Posterior cingulate gyrus (tissue), 11 donors: ENCODE measurements at places on chromosomes 16 and 17.

- DNase-seq, result no peak
Measured at GRCh38 chr17:978103-979093, 1.2 kb downstream of the NXN start.

- no peak for DNase-seq
Measured at GRCh38 chr17:17507465-17508011, 11.3 kb upstream of the RASD1 start.

DNA sequence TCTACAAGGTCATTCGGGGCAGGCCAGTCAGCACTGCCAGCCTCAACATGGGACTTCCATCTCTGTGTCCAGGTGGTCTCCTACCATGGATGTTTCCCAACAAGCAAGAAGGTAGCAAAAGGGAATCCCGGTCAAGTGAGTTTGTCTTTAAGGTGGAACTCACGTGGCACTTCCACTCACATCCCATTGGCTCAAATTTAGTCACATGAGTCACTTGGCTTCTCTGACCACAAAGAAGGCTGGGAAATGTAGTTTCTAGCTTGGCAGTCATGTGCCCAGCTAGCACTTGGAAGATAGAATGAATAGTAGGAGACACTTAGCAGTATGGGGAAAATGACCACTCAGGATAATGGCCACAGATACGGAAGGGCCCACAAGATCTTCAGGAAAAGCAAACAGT is 106.6 kb downstream of the AIPL1 start:
- no peak for DNase-seq

- DNase-seq, result no peak
Measured at GRCh38 chr16:87348616-87349157, 31.5 kb upstream of the C16orf95 start.

DNA sequence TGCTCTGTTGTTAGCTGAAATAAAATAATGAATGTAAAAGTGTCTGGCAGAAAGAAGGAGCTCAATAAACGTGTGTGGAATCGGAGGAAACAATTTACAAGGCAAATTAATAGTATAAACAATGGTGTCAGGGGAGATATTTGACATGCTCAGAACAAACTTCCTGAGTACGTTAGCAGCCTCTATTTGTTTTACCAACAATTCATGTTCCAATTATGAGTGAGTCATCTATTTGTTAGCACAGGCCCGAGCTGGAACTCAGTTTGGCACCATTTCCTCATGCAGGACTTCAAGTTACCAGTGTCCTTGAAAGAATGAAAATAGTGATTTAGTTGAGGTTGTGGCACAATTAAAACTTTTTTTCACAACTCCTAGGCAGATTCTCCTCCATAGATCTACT is 9.1 kb downstream of the ASIC2 start:
- DNase-seq, result no peak

DNA sequence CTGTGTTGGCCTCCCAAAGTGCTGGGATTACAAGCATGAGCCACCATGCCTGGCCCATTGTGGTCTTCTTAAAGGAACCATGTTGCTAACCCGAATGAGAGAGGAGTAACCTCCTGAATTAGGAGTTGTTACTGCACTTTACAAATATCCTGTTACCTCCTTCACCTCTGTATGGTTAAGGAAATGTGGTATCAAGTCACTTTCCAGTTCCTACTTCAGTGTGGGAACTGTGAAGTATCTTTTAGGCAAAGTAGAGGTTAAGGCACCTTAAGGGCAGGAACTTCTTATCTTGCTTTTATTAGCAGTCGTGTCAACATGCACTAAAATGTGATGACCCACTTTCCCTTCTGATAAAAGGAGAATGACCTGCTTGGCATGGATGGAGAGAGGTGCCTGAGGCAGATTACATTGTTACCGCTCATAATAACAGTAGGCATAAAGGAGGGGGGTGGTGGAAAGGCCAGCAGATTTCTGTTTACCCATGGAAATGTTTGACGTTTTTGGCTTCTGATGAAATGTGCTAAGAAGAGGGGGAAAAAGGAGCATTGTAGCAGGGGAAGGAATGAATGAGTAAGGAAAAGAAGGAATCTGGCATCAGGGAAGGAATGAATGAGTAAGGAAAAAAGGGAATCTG is 28.5 kb downstream of the FTO start:
- no peak for DNase-seq

DNA sequence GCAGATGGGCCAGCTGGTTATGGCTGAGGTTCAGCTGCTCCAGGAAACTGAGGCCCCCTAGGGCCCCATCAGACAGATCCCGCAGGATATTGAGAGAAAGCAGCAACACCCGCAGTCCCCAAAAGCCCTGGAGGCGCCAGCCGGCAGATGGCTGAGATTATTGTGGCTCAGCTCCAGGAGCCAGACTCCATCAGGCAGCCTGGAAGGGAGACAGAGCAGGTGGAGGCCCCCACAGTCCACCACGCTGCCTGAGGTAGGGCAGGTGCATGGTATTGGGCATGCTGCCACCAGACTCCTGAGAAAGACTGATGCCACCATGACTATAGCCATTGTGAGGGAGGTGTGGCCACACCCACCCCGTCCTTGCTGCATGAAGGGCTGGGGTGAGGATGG is 9.5 kb upstream of the TMEM101 start:
- DNase-seq, result no peak

DNA sequence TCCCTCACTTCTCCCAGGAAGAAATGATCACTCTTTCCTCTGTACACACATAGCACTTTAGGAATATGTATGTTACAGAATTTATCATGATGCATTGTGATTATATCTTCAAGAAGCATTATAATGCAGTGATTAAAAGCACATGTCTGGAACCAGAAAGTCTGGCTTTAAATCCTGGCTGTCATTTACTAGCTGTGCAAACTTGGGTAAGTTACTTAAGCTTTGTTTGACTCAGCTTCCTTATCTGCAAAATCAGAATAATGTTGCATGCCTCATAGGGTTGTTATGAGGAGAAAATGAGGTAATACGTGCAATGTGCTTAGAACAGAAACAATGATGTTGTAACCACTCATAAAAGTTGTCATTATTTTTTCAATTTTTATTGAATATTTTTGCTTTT is 156.3 kb upstream of the ZKSCAN2 start:
- no peak for DNase-seq

DNA sequence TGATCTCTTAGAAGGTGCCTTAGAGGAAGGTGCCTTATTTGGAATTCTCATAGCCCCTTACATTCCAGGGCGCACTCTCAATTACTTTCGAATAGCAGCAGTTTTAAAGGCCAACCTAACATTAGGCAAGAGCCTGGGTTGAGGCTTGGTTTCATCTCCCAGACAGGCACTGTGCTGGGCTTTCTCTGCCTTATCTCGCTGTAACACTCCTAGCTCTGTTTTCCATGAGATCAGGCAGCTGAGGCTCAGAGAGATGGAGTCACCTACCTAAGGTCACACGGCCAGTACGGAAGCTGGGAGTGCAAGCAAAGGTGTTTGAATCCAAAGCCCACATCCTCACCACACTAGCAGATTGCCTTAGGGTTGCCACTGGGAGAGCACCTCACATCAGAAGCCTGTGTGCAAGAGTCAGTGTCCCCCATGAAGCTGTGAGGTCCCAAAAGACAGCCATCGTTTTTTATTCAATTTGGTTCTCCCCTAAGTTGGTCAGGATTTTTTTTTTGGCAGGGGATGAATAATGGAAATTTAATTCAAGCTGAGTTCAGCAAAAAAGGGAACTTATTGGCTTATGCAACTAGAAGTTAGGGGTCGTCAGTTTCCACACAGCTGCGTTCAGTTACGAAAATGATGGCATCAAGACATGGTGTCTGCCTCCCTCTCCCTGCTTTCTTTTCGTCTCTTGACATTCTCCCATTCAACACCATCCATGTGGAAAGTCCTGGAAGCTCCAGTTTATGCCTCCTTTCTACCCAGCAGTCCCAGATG is 206.4 kb downstream of the KATNIP start:
- no peak for DNase-seq

- DNase-seq, result no peak
Measured at GRCh38 chr17:27567563-27567859, 63.5 kb upstream of the LGALS9 start.

DNA sequence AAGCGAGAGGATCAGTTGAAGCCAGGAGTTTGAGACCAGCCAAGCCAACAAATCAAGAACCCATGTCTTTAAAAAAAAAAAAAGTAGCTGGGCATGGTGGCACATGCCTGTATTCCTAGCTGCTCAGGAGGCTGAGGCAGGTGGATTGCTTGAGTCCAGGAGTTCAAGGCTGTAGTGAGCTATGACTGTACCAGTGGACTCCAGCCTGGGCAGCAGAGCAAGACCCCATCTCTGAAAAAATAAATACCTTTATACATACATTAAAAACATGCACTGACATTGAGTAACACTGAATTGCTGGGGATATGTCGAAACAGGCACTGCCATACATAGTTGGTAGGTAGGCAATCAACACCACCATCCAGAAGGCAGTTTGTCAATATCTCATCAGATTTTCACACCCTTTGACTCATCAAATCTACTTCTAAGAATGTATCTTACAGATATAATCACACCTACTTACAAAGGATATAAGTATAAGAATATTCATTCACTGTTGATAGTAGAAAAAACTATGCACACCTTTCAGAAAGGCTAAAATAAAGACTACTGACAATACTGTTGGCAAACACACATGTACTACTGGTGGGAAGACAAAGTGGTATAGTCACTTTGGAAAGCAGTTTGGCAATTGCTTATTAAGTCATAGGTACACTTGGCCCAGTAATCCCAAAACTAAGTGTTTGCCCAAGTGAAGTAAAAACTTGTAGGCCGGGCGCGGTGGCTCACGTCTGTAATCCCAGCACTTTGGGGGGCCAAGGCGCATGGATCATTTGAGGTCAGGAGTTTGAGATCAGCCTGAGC is 6.4 kb upstream of the CEP20 start:
- DNase-seq, result no peak

DNA sequence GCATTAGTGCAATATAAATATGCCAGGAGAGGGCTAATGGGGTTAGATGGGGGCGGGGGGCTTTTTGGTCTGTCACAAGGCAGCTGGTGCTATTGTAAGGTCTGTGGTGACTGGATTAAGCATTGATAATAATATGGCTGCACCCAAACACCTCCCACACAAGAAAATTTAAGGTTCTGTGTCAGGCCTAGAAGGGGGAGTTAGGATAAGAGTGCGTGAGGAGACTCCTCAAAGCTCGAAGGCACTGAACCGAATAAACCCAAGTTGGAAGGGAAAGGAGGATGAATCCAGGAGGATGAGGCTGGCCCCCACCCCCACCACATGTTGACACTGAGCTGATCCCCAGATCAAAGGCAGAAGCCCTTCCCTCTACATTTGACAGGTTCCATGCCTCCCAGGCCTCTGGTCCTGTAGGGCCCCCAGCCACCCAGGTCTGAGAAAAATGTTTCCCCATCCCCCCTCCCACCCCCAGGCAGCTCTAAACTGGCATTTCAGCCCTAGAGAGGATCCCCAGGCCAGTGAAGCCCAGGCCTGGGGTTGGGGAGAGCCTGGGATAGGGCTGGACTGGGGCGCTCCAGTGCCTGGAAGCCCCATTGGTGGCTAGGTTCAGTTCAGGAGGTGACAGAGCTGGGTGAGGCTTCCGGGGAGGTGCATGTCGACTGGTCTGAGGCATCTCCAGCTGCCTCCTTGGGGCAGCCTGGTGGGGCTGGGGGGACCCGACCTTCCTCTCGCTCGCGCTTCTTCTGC is 1.7 kb downstream of the HOXB1 start:
- no peak for DNase-seq

GRCh38 chr17:11885051-11885450 is 112.2 kb downstream of the ZNF18 start:
- no peak for DNase-seq

- no peak for DNase-seq
Measured at GRCh38 chr17:80836971-80837481, 154.6 kb upstream of the CHMP6 start.

GRCh38 chr17:57490111-57490845 is 234.0 kb downstream of the MSI2 start:
- no peak for DNase-seq

DNA sequence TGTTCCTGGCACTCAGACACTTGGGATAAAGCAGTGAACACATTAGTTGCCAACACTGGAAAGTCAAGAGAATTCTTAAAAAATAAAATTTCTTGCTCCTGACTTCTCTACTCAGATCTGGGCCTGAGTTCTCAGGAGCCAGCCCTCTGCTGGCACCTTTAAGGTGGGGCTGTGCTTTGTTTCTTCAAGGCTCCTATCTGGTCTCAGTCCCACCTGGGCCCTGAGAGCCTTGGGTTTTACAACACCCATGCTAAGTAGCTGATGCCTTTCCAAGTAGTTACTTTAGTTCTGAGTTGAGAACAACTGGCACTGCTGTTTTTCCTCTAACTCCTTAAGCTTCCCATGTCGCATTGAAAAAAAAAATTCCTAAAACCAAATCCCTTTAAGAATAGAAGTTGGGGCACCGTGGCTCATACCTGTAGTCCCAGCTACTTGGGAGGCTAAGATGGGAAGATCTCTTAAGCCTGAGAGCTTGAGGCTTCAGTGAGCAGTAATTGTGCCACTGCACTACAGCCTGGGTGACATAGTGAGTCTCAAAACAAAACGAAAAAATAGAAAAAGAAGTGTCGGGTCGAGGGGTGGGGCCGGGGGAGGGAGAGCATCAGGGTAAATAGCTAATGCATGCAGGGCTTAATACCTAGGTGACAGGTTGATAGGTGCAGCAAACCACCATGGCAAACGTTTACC is 16.6 kb downstream of the CHAD start:
- DNase-seq, result no peak

DNA sequence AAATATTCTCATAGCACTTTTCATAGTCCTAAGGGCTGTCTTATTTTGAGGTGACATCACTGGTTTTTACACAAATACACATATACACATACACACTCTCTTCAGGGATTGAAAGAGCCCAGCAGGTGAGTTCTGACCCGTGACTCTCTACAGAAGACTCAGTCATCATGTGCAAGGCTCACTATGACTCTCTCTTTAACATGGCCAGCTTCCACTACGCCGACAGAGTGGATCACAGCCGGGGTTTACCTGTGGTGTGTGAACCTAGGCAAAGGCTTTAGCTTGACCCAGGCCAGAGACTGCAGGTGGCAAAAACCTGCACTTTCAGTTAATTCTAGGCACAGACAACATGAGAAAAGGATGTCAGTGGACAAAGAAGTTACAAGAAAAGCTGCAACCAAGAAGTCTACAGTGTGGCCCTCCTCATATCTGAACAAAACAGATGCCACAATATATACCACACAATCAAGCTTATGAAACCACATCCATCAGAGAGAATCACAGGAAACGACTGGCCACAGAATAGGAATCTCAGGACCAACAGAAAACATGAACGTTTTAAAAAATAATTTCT is 56.5 kb downstream of the CYTH1 start:
- no peak for DNase-seq

DNA sequence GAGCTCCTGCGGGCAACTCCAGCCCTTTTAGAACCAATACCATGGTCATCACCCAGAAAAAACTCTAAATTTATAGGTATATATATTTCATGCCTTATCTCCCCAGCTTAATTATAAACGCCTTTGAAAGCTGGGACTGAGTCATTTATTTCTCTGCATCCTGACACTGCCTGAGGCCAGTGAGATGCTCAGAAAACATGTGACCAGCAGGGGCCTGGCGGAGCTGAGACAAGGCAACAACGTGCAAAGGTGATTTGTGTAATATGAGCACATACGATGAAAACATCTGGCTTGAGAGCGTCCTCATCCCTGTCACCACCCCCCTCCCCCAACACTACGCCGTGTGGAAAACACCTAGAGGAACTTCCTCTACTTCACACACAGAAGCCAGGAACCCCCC is 22.7 kb downstream of the NXN start:
- no peak for DNase-seq
